ENCODE measurements at places on chromosomes 6 and 20.

- DNase-seq: peak; percentile 98
Measured at GRCh38 chr6:4021133-4021853, 57.6 kb downstream of the FAM217A start.

DNA sequence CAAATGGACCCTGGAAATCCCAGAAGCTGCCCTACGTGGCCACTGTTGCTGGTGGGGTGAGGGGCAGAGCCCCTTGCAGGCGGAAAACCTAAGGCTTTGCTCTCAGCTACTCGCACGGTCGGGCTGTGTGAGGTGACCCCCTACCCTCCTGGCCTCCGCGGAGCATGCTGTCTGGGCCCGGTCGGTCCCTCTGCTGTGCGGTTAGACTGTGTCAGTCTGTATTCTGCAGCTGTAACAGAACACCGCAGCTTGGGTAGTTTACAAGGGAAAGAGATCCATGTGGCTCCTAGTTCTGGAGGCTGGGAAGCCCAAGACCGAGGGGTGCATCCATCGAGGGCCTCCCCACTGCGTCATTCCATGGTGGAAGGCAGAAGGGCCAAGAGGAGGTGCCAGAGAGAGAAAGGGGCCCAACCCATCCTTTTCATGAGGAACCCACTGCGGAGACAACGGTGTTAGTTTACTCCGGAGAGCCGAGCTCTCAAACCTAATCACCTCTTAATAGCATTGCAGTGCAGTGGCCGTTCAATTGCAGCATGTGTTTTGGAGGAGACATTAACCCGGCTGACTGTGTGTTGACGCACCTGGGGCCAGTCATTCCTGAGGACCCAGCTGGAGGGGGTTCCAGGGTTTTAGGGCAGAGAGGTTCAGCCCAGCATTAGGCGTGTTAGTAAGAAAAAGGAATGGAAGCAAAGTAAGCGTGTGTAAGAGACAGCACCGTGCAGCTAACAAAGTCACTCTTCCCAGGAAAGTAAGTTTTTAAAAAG is 18.3 kb downstream of the COL9A3 start:
- no peak for DNase-seq

- DNase-seq: peak; percentile 80
Measured at GRCh38 chr20:51639206-51639832, 96.8 kb upstream of the NFATC2 start.

- no peak for DNase-seq
Measured at GRCh38 chr6:103002282-103002681, 1608.8 kb downstream of the GRIK2 start.

- no peak for DNase-seq
Measured at GRCh38 chr20:25510202-25510601, 75.1 kb downstream of the NINL start.

DNA sequence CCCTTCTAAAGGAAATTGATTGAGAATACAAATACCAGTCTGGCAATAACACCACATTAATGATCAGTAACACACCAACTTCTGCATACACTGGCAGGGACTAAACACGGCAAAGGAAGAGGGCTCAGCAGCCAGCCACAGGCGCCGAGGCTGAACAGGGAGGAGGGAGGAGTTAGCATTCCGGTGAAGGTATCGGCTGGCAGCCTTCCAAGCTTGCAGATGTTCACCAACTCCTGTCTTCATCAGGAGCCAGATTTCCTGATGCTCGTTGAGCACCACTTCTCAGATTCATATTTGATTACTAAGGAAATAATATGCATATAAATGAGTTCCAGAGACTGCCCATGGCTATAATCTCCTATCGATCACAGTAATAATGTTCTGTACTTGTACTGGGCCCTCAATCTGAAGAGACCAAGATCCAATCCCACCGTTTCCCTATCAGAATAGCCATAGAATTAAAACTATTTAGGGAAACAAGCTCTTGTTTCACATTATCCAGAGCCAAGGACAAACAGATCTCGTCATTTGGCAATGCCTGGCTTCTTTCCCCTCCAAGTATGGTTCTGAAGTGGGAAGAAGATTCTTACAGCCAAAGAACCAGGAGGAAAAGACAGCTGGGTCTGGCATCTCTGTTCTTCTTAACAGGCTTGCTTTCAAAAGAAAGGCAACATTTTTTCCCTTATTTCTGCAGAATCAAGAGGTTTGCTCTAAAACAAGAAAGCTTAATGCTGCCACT is 42.2 kb downstream of the GFOD1 start:
- DNase-seq: peak; percentile 33

GRCh38 chr6:8337147-8337546 is 98.2 kb downstream of the SLC35B3 start:
- no peak for DNase-seq

GRCh38 chr6:162626869-162627268 is 100.7 kb downstream of the PRKN start:
- DNase-seq: no peak

- DNase-seq: peak; percentile 48
Measured at GRCh38 chr20:16821211-16822089, 73.3 kb downstream of the OTOR start.

GRCh38 chr20:14336686-14337085 is 726 bp downstream of the FLRT3 start:
- peak; percentile 57 for DNase-seq

DNA sequence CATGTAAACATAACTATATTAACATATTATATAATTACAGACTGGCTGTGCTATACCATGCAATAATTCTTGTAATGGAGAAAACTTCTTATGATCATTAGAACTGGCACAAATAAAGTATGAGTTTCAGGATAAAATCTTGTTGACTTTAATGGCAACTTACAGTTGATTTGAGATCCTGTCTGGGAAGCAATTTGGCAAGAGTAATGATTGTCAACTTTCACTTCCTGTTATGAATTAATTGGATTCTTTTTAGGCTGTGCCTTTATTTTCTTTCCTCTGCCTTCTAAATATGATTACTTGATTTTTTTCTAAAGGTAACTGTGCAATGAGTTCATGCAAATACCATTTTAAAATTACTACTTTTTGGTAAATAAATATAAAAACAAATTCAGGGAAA is 158.1 kb upstream of the B3GAT2 start:
- no peak for DNase-seq

- peak; percentile 51 for DNase-seq
Measured at GRCh38 chr6:139149383-139149782, 14.5 kb downstream of the HECA start.

GRCh38 chr6:44787254-44787834 is 399.8 kb downstream of the CDC5L start:
- DNase-seq: no peak

- DNase-seq: peak; percentile 73
Measured at GRCh38 chr6:36984581-36985416, 1.2 kb downstream of the MTCH1 start.

DNA sequence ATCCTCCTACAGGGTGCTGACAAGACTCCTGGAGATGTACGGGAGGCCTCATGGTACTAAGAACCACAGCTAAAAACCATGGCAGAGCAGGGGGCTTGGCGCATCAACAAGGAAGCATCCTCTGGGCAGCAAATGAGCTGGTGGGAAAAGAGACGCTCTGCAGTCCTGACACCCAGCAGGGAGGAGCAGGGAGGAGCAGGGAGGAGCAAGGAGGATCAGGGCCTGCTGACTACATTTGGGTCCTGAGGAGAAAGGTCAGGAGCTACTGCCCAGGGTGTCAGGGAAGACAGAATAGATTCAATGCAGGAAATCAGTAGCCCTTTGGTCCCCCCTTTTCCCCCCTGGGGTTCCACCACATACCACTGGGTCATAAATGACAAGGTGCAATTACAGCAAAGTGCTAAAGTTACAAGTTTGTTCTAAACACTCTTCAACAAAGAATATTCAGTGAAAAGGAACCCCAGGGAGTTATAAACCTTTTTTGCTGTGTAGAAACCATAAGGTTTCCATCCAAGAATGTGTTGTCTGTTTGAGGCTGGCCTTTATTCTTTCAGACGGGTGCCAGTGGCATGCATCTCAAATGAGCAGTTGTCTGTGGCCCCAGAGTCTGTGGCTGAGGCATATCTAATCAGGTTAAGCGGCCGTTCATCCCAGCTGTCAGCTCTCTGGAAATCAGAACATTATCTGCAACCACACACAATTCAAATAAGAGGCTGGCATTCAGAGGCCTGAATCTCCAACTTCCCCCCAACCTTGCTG is 325.0 kb downstream of the CDC5L start:
- DNase-seq: peak; percentile 56

GRCh38 chr6:21103626-21104224 is 489.8 kb upstream of the SOX4 start:
- DNase-seq: peak; percentile 15

DNA sequence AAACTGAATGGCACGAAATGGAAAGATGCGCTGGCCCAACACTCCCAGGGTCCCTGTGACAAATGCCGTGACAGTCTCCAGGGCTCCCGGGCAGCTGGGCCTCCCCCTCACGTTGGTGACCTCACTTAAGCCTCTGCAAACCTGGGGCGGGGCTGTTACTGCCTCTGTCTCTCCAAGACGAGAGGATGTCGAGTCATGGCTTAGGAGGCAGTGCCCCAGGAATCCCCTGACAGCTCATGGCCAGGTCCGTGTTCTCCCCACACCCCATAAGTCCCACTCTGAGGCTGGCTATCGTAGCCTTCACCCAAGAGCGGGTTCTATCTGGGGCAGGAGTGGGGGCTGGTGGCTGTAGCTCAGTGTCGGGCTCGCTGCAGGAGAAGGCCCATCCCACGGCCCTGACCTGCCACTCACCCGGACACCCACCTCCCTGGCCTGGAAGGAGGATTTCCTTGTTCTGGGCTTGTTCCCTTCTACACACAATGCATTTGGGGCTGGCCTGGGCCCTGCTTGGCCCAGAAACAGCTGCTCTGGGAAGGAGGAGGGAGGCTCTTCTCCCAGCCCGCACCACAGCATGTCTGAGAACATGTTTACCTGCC is 5.6 kb upstream of the RPS21 start:
- DNase-seq: peak; percentile 45

DNA sequence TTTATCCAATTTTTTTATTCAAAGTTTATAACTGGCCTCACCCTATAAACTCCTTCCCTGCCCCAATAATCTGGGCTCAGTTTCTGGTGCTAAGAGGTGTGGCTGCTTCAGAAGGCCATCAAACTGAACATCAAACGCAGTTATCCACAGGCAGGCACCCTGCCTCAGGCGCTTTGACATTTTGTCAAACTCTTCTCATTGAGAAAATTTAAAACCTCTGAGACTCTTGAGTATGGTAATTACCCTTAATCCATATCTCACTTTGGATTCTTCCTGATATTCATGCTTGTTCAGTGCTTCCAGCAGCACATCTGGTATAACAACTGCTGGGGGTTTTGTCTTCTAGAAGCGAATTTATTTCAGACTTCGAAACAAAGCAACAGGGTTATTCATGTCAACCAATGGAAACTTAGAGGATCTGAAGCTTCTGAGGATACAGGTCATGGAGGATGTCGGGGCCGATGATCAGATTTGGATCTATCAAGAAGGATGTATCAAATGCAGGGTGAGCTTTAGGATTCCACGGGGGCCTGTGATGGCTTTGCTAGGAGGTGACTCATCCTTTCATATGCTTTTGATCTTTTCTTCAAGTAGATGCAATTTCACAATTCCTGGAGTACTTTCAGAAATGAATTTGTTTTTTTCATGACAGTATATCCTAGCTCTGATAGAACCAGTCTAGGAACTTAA is 68.2 kb downstream of the RTN4IP1 start:
- peak; percentile 20 for DNase-seq

DNA sequence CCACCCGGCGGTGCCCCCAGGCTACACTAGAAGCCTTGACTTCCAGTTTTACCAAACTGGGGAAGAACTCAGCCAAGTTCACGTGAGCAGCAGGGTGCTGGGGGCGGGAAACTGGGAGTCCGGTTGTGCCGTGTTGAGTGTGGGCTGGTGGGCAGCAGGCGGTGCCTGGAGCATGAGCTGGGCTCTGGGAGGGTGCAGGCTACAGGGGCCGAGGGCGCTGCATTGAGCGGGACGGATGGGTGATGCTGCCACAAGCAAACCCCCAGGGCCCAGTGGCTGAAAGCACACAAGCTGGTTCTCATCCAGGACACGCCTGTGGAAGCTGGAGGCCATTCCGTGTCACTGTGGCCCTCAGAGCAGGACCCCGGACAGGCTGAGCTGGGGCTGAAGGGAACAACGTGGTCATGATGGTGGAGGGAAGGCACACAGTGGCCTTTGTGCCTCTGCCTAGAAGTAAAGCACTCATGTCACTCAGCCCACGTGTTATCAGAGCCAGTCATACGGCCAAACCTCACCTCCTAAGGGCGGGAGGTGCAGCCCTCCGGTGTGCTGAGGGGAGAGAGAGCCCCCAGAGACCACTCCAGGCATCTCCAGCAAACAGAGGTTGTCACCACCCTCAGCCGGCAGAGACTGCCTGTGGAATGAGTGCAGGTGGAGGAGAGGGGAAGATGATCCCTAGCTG is 29.5 kb downstream of the RBM38 start:
- no peak for DNase-seq

DNA sequence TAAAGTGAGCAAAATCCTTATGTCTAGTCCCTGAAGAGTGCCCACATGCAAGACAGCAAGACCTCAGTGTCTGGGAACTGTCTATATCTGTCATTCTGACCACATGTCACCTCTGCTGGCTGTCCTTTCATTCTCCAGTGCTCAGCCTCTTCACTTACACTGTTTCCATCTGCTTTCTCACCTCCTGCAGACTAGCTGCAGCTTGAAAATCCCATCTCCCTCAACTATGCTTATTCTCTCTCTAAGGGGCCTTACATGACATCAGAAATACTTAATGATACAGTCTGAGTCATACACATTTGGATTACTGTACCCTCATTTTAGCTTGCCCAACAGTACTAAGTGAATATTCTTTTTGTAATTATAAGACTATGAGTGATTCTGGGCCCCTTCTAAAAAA is 587.8 kb downstream of the EPM2A start:
- peak; percentile 44 for DNase-seq

- DNase-seq: peak; percentile 23
Measured at GRCh38 chr6:137112067-137112355, 61.4 kb downstream of the IL22RA2 start.

- peak; percentile 86 for DNase-seq
Measured at GRCh38 chr6:25652007-25652515, at the start of gene SCGN. Gene SCGN, plus strand, starts transcription at chr6:25652215. Its CDS starts 189 bp downstream, at chr6:25652404.

- DNase-seq: peak; percentile 25
Measured at GRCh38 chr6:87729965-87730719, 28.1 kb upstream of the AKIRIN2 start.

DNA sequence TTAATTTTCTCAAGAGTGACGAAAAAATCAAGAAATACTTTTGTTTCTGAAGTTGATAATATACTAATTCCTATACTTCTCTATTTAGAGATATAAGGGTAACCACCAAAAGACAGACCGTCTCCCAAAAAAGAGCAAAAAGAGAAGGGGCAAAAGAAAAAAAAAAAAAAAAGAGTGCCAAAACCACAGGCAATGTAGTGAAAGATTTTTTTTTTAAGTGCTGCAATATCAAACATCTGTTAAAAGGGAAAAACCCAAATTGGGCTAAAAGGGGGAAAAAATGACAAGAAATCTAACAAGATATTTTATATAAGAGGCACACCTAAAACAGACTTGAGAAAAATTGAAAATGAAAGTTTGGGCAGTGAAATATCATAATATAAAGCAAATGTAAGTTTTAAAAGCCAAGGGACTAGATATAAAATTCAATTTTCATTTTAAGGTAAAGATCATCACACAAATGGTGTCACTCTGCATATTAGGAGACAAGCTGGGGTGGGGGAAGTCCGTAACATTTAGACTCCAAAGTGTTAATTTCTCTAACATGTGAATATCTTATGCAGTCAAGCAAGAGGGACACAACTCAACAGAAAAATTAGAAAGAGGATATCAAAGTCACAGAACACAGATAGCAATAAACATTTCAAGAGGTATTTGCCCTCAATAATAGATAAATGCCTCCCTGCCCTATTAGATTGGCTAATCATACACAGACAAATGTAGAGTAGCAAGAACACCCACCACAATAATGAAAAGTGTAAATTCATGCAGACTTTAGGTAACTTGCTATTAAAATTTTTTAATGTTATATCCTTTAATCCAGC is 9.1 kb downstream of the C6orf52 start:
- DNase-seq: no peak

- DNase-seq: no peak
Measured at GRCh38 chr6:107532706-107533105, 42.8 kb downstream of the SOBP start.

All from astrocyte of the hippocampus (primary cell).